Stimulated activated CD8-positive, alpha-beta memory T cell treated with anti-CD3 and anti-CD28 coated beads, Interleukin-12 subunit alpha, Interleukin-12 subunit beta, amount 100 ng/mL, for 4 hours (primary cell): ENCODE measurements at places on chromosomes 6 and 20.
A peak's percentile ranks its signal among the peaks of the same experiment; 100 is the strongest.

DNA sequence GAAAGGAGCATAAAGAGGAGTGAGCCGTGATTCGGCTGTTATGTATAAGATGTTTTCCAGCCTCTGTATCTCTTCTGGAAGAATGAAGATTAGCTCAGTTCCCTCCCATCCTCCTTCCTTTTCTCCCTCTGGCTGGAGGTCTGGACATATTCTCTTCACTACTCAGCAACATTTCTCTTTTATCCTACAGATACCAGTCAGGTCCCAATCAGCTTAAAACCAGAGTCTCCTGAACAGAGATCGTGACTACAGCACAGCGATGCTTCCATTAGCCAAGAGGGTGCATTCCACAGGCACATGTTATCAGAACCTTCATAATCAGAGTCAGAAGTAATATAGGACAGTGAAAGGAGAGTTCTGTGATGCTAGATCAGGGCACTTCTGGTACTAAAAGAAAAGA, 133.9 kb upstream of the SOX4 start:
- no peak for DNase-seq

GRCh38 chr20:63084563-63084927, 77.8 kb upstream of the BHLHE23 start:
- DNase-seq: no peak

DNA sequence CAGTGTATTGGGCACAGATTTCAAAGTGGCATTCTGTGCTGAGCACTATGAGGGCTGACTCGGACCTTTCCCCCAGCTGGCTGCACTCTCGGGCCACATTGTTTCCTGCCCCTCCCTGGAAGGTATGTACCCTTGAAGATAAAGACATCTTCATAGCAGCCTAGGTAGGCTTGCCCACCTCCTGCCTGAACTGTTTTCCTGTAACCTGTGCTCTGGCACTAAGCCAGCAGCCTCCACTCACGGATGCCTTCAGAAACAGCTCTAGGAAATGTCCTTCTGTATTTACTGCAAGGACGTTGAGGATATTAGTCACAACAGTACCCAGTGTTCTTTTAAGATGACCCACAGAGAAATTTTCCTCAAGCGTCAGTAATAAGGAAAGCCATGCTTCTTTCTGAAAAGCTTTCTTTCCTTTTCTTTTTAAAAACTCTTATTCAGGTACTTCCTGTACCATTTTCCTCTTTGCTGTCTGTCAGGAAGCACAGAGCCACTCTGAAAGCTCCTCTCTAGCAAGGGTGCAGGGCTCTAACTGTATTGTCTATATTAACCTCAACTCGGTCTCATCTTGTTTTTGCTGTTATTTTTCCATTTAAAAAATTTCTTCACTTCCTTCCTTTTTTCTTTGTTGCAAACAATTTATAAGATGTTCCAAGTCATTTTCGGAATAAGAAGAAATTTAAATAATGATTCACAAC, 43.5 kb downstream of the TTI1 start:
- no peak for DNase-seq

DNA sequence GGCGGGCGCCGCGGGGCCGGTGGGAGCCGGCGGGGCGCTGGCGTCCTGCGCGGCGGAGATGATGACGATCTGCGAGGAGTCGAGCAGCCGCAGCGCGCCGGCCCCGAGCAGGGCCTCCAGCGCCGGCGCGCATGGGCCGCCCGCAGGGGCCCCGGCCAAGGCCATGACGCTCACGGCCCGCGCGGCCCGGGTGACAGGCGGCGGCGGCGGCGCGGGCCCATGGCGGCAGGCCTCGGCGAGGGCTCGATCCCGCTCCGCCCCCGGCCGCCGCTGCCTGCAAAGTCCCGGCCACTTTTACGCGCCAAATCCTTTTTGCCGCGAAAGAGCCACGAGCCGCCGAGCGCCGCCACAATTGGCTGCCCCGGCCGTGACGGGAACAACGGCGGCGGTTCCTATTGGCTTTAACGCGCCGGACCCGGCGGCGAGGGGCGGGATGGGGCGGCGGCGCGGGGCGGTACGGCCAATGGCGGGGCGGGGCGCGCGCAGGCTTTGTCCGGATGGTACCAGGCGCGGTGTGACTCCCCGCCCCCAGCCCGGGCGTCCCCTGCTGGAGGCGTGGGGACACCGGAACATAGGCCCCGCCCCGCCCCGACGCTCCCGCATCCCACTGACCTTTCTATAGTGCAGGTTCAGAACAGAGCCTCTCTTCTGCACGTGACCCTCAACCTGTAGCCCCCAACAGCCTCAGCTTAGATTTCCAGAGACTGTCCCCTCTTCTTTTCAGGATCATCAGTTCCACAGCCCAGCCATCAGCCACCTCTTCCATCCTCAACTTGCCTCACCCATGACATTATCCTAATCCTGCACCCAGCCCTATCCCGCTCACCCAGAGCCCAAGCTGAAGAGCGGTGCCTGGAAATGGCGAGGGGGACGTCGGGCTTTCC, at the start of gene E2F1:
TSS of gene E2F1 (minus strand) at position 286 of the 884 bp plus-strand sequence. CDS start at position 165, 121 bp downstream.
- DNase-seq: peak; percentile 90

- DNase-seq: no peak
Measured at GRCh38 chr6:20464041-20464440, 62.4 kb downstream of the E2F3 start.

DNA sequence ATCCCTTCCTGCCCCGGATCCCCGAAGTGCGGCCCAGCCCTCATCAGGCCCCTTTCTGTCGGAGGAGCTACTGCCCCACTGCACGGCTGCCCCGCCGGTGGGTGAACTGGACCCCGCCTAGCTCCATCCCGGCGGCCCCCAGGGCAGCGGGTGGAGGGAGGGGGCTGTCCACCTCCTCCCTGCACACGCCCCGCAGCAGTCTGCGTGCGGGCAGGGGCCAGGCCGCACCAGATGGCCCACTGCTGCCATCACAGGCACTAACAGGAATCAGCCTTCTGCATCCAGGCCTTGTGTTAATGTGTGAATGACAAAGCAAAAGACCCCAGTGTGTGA, 54.9 kb upstream of the UNC93A start:
- no peak for DNase-seq

GRCh38 chr20:8587810-8588209, 455.7 kb downstream of the PLCB1 start:
- DNase-seq: no peak

GRCh38 chr6:149065658-149066556, 251.6 kb upstream of the TAB2 start:
- DNase-seq: no peak

- DNase-seq: no peak
Measured at GRCh38 chr20:48823476-48823875, 4.3 kb downstream of the PREX1 start.

GRCh38 chr20:23326774-23327173, 23.8 kb upstream of the NXT1 start:
- no peak for DNase-seq

- DNase-seq: no peak
Measured at GRCh38 chr20:63896264-63897105, 1.6 kb downstream of the DNAJC5 start.

DNA sequence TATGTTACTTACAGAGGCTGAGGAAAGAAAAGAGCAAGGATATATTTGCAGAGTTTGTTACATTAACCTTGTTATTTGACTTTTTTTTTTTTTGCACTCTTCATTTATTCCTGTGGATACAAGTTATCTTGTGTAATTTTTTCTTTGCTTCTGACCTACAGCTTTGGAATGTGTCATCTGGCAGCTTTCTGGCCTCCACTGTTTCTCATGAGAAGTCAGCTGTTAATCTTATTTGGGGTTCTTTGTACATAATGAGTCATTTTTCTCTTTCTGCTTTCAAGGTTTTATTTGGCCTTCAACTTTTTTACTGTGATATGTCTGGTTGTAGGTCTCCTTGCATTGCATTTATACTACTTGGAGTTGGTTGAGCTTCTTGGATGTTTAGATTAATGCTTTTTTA, 333.4 kb downstream of the SMOC2 start:
- no peak for DNase-seq

DNA sequence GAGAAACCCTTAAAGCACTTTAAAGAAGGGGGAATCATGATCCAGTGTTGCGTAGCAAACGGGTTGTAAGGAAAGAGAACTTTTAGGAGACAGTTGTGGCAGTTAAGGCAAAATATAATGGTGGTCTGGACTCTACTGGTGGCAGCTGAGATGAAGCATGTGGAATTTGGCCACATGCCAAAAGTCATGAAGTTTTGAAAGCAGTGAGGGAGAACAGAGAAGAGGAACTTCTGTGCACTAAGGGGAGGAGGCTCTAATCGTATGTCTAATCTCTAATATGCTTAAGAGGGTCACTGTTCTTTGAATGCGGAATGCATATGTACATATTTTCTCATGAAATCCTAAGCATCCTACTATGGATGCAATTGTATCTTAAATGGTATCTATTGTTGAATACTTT, 91.5 kb downstream of the RIMS1 start:
- DNase-seq: no peak

- DNase-seq: no peak
Measured at GRCh38 chr6:107789361-107789760, 34.8 kb downstream of the SCML4 start.

DNA sequence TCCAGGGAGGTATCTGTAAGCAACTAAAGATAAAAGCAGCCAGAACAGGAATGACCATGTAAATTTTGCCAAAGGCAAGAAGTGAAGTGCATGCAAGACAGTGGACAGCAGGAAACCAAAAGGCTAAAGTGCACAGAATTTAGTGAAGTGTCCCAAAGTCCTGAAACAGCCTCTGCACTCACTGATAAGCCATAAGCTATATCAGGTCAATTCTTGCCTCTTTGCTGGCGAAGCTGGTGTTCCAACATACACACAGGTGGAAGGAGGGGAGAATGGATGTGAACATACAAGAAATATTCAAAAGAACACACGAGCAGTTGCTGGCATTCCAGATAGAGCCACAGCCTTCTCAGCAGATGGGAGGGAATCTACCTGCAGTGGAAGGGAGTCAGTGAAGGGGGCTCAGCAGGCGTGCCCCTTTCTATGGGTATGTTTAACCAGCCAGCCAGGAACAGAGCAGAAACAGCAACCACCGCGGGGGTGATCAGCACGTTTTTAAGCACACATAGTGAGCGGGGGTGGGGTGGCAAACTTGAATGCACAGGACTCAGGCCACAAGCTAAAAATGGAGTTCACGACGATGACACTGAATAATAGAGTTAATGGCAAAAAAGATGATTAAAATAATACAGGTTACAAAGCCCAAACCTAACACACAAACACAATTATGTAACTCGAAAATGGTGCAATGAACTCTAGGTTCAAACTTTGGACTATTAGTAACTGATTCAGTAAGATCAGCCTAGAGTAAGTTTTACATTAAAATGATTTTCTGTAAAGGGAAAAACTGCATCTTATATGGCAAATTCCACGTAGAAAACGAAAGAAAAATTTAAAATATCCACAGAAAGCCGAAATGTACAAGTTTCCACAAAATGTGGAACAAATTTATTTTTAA, 1.2 kb downstream of the ECI2 start:
- DNase-seq: peak; percentile 7

DNA sequence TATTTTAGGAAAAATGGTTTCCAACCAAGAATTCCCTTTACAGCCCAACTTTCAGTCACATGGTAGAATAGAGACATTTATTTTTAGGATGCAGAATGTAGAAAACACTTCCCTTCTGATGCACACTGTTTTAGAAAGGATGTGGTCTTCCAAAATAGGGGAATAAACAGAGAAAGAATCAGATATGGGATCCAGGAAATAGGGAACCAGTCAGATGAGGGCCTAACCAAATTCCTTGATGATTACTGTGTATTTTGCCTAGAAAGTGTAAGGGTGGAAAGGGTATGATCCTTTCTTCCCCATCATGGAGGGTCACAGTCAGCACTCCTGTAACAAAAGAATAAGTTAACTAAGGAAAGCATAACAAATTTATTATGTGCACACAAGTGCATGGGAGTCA, 27.4 kb downstream of the SLX4IP start:
- no peak for DNase-seq

DNA sequence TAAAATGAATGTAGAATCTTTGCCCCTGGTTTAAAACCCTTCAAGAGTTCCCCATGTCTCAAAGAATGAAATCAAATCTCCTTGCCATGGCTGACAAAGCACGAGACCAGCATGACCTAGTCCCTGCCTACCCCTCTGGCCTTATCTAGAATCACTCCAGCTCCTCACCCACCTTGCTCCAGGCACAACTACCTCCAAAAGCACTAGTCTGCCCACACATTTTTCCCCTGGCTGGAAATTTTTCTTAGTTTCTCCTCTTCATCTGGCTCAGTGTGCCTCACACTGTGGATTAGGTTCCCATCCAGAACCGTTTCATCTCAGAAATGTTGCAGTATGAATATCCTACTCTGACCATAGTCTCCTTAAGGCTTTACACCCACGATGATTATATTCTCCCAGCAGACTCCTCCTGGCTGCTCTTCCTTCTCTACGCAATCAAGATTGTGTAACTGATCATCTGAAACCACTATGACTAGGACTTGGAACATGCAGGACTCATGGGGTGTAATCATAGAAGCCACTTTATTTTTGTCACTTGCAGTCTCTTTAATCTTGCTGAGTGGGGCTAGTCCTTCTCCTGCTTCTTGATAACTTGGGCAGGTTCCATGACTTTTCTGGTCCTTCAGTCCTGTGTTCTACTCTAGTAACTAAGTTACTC, 7.8 kb upstream of the MRS2 start:
- DNase-seq: no peak

DNA sequence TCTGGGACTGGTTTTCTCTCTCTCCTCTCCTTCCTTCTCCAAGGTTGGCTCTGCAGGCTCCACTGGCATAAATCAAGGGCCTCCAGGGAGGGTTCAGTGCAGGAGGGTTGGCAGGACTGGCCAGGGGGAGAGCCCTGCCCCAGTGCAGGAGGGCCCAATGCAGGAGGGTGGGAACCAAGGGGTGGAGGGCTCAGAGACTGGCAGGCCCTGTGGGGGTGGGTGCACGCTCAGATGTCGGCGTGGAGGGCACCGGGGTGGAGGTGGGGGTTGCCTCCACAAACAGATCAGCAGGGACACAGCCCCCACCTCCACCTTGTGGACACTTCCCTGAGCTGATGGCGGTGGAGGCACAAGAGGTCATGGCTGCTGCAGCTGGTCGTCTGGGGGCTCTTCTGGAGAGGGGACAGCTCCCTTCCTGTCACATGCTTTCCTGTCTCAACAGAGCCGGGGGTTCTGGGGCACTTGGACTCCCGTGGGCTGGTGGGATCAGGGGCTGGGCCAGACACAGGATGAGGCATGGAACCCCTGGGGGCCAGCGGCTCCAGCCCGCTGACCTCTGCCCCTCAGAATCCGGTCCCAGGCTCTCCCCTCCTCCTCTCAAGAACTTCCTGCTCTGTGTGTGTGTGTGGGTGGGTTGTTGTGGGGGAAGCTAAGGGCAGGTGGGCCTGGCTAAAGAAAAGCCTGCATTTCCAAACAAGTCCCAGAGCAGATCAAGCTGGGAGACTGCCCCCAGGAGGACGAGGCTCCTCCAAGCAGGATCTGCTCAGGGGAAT, 2.7 kb upstream of the ABHD16B start:
- no peak for DNase-seq

- no peak for DNase-seq
Measured at GRCh38 chr6:16637635-16638034, 123.6 kb downstream of the ATXN1 start.

DNA sequence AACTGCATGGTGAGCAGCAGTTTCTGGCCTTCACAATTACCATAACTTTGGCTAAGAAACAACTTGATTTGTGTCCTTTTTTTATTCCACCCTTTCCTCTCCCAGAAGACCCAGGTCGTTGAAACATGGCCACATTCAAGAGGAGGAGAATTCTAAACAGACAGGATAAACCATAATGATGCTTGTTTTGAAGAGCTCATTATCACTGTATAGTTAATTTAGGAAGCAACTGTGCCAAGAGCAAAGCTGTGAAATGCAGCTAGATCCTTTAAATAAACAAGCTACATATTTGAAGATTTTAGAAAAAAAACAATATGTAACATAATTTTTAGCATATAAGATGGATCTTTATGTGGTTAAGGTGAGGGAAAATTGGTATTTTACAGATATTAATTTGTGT, 104.5 kb downstream of the KLHL32 start:
- no peak for DNase-seq
